PC-9 (cell line): ENCODE measurements at places on chromosomes 3 and 15.
A peak's percentile ranks its signal among the peaks of the same experiment; 100 is the strongest.

GRCh38 chr3:46891132-46891531, 13.6 kb downstream of the PTH1R start:
- DNase-seq: no peak

DNA sequence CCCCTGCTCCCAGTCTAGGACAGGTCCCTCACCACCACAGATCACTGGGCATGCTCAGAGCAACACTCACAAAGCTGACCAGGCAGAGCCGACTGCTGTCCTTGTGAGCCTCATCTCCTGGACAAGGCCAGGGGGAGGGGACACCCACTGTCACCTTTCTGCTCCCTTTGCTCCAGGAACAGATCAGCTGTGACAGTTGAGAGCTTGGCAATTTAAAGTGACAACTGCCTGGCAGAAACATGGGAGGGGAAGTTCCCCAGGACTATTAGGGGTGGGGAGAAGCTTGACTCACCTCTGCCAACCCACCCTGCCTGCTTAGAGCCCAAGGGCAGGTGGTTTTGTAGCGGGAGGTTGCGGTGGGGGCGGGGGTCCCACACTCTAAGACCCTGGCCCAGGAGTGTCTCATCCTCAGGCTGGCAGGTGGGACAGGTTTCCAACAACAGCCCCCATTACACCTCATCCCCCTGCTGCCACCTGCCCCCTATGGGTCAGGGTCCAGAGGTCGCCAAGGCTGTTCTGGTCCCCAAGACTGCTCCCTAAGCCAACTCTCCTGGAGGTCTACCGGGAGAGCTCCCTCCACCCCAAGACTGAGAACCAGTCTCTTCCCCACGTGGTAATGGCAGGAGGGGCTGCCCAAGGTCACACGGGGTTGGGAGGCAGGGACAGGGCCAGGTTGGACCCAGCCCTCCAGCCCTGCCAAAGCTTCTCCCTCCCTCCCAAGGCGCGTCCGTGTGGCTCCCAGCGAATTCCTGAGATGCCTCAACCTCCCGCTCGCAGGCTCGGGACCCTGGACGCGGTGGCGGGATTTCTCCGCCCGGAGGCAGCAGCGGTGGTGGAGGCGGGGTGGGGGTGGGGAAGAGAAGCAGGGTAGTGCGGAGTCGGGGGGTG, 80.4 kb downstream of the IQSEC1 start:
- DNase-seq: peak; percentile 56

DNA sequence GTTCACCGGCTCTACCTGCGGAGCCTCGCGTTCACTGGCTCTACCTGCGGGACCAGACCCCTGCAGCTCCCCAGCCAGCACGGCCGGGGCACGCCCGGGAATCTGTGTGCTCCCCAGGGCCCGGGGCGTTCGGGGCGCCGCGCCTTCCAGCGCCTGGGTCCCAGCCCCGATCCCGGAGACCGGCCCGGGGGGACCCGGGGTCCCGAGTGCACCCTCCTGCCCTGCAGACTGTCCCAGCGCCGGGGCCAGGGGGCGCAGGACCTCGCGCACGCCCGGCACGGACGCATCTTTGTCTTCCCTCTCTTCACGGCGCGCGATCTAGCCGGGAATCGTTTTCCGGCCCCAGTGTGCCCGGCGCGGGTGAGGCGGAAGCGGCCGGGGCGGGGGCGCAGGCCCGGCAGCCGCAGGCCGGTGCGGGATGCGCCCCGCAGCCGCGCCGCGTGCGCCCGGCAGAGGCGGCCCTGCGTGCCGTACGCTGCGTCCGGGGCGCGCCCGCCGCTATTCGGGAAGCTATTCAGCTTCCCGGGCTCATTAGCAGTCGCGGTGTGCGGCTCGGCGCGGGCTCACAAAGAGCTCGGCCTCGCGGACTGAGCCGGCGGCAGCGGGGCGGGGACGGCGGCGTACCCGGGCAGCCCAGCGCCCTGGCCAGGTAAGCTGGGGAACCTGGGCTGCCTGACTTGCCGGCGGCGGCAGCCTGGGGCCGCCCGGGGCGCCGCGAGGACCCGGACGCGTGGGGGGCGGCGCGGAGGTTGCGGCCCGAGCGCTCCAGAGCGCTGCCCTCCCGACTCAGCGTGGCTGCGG, at the start of gene APBA2:
APBA2 (plus strand) TSS at position 345 of the 801 bp plus-strand sequence. CDS start 167,911 bp downstream, outside the sequence.
- no peak for DNase-seq

DNA sequence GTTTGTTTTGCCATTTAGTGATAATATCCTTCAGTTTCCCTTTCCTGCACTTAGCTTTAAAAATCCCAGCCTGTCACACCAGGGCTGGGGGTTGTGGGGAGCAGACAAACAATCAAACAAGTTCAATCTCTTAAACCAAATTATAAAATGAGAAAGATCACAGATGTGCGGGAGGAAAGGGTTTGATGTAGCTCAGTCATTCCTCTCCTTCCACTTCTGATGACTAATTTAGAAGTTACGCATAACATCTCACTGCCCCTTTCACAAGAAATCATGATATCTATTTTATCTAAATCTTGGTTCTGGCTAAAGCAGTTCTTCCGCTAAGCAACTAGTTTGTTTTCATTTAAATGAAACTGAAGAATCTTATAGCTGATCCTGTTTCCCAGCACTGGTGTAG, 34.1 kb upstream of the ATG7 start:
- peak; percentile 41 for DNase-seq

- no peak for DNase-seq
Measured at GRCh38 chr3:73550032-73550431, 74.7 kb downstream of the PDZRN3 start.

- DNase-seq: no peak
Measured at GRCh38 chr15:68383161-68384074, 48.5 kb downstream of the ITGA11 start.

- DNase-seq: no peak
Measured at GRCh38 chr15:37490707-37491106, 390.4 kb upstream of the MEIS2 start.

DNA sequence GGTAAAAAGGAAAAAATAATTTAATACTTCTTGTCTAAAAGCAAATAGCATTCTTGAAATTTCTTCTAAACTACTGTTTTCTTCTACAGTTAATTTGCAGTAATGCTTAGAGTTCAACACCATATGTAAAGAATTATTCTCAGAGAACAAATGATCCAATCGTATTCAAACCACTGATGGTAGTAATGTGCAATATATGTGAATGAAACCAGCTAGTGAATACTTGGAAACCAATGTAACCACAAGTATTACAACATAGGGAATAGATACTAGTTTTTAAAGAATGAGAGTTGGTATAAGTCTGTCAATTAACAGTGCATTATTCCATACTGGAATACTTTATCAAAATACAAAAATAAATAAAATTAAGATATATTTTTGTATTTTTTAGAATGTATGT, 850.0 kb downstream of the DIPK2A start:
- DNase-seq: no peak

DNA sequence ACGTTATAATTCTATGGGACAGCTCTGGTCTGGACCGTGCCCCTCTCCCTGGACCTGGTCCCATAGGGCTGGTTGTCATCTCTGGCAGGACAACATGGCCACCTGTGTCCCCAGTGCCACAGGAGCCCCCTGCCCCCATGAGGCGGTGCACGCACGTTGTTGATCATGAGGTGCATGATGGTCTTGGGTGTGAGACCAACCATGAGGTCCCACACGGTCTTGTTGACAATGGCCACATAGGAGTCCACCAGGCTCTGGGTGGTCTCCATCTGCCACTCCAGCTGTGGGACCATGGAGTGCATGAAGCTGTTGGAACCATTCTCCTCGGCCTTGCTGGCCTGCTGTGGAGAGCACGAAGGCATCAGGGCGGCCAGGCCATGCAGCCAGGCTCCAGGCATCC, 19.7 kb downstream of the GOLGA6D start:
- DNase-seq: no peak

- no peak for DNase-seq
Measured at GRCh38 chr3:83216919-83217594, 1455.6 kb upstream of the GBE1 start.
